ENCODE measurements at places on chromosomes 16 and 17.

- DNase-seq = no peak
Observed at GRCh38 chr16:86303787-86304678, 206.3 kb upstream of the FOXF1 start.

DNA sequence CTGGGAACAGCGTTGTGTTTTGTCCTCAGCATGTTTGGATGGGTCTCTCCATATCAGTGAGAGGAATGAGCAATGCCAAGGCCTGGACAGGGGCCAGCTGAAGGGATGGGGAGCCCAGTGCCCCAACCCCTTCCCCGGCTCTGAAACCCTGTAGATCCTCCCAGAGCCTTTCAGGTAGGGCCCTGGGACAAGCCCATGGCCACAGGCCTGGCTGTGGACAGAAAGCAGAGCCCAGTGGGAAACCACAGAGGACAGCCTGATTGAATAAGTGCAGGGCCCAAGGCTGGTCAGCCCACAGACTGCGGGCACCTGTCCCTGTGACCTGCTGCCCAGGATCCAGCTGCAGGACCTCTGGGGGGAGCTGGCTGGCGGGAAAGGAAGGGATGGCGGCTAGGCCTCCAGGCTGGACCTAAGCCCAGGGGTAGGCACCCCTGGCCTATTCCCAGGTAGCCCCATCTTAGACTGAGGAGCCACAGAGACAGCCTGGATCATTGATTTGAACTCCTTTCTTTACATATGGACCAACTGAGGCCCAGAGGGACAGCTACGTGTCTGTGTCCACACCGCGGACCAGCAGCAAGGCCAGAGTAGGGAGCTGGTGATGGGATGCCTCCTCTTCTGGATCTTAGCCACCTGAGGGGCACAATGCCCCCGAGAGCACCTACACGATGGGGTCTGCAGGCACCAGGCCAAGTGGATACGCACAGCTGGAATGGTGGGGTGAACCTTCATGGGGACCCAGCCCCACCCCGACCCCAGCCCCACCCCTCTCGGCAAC is 1.3 kb downstream of the CCDC102A start:
- no peak for DNase-seq

DNA sequence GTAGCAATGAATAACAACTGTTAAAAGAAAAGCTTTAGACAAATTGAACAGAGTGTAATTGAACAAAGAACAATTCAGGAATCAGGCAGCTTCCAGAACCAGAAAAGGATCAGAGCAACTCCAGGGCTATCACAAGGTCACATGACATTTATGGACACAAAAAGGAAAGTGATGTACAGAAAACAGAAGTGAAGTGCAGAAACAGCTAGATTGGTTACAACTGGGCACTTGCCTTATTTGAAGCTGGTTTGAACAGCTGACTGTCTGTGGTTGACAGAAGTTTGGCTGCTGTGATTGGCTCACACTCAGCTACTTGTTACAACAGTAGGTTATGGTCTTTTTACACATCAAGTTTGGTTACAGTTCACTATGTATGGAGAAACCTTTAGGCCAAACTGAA is 14.8 kb downstream of the EFCAB5 start:
- no peak for DNase-seq

DNA sequence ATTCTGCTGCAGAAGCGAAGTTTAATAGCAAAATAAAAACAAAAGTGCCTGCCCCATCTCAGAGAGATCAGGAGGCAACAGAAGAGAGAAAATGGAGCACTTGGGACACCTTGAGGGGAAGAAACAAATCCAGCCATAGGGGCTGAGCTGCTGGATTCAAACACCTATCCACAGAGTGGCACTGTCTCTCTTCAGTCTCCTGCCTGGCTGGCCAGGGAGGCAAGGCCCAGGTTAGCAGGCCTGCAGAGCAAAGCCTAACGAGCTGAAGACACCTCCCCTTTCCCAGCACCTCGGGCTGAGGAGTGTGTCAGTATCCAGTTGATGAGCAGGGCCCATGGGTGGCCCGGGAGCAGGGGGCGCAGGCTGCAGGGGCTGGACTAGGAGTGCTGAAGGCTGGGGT is 8.8 kb upstream of the KRT31 start:
- DNase-seq = no peak

GRCh38 chr17:17748604-17749003 is 67.3 kb downstream of the RAI1 start:
- no peak for DNase-seq

DNA sequence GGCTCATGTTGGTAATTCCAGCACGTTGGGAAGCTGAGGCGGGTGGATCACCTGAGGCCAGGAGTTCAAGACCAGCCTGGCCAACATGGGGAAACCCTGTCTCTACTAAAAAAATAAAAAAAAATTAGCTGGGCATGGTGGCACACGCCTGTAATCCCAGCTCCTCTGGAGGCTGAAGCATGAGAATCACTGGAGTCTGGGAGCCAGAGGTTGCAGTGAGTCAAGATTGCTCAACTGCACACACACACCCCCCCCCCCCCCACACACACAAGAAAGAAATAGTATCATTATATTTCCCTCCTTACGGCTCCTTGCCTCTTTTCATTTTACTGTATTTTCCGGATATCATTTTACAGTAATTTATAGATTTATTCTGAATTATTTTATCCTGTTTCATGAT is 963.1 kb upstream of the GOT2 start:
- no peak for DNase-seq

GRCh38 chr16:58510776-58511628 is 4.3 kb upstream of the SETD6 start:
- no peak for DNase-seq

DNA sequence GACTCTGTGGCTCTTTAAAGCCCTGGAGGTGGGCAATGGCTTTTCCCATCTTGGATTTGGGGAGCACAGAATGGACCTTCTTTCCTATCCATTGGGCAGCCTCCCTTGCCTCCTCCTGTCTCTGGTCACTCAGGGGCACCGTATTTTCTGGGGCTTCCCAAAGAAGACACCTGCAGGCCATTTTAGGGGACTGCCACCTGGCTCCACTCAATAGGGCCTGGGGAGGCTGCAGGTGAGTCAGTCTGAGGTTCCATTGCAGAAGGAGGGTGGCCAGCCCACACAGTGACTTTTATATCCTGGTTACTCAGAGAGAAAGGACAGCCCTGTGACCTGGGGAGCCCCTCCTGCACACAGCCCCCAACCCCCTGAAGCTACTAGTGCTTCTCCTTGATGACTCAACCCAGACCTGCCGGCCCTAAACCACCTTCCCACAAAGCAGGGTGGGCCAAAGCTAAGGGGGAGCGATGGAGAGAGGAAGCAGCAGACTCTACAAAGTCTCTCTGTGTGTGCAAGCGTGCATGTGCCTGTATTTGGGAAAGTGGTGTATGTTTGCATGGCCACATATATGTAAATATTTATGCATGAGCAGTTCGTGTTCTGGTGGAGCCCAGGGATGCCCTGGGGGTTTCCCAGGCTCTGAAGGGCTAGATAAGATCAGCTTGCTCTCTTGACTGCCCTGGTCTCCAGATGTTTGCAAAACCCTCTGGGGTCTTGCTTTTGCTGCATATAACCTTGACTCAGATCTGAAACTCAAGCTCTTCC is 5.0 kb downstream of the CX3CL1 start:
- peak; percentile 46 for DNase-seq

DNA sequence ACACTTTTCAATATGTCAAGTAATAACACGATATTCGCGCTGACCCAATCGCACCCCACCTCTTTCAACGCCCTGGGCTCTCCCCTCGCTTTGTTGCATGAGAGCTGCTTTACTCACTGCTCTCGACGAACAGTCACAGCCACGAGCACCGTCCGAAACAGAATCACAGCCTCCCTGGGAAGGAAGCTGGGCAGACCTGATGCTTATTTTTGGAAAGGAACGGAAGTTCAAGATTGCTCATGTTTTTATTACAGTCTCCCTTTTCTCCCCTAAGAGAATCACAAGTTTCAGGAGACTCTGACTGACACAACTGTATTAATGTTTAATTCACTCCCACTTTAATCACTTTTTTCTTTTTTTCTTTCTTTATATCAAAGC is 67.8 kb downstream of the ANKRD11 start:
- peak; percentile 54 for DNase-seq

Measured in GM19239 (cell line).